Inflammatory macrophage (primary cell): ENCODE measurements at places on chromosomes 3 and 15.

DNA sequence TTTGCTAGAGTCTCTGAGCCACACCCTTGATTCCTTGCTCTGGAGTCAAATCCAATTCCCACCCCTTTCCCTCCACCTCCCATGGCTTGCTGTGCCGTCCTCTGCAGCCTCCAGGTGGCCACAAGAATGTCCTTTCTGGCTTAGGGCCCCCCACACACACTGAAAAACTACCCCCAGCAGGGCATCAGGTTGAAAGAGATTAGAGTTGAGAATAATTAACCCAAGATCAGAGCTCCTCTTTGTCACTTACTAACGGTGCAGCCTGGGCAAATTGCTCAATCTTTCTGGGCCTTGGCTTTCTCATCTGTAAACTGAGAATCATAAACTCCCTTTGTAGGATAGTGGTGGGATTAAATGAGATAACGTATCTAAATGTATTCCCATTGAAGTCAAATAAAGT lies 78.5 kb downstream of the MRPL46 start:
- no peak for DNase-seq

GRCh38 chr3:26018889-26019288 lies 229.0 kb downstream of the OXSM start:
- no peak for DNase-seq

DNA sequence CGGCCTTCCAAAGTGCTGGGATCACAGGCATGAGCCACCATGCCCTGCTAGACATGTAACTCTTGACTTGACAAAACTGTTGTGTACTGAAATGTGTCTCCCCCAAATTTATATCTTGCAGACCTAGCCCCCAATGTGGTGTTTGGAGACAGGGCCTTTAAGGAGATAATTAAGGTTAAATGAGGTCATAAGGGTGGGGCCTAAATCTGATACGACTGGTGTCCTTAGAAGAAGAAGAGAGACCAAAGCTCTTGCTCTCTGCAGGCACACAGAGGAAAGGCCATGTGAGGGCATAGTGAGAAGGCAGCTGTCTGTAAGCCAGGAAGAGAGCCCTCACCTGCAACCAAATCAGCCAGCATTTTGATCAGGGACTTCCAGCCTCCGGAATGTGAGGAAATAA lies 361.3 kb downstream of the SV2B start:
- no peak for DNase-seq

DNA sequence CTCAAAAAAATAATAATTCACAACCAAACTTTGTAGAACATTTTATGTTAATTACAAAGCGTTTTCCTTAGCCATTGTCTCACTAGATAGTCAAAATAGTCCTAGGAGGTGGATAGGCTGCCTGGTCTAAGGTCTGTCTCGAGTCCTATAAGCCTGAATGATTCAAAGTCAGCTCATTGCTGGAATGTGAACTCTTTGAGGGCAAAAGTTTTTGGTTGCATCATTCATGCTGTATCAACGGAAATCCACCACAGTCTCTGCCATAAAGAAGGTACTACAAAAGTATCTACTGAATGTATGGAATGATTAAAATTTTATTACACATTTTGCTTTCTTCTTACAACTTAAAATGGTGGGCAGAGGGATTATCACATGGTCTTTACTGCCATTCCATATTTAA lies 387.3 kb upstream of the RARB start:
- no peak for DNase-seq

GRCh38 chr3:63709576-63709975 lies 57.1 kb downstream of the SNTN start:
- no peak for DNase-seq

DNA sequence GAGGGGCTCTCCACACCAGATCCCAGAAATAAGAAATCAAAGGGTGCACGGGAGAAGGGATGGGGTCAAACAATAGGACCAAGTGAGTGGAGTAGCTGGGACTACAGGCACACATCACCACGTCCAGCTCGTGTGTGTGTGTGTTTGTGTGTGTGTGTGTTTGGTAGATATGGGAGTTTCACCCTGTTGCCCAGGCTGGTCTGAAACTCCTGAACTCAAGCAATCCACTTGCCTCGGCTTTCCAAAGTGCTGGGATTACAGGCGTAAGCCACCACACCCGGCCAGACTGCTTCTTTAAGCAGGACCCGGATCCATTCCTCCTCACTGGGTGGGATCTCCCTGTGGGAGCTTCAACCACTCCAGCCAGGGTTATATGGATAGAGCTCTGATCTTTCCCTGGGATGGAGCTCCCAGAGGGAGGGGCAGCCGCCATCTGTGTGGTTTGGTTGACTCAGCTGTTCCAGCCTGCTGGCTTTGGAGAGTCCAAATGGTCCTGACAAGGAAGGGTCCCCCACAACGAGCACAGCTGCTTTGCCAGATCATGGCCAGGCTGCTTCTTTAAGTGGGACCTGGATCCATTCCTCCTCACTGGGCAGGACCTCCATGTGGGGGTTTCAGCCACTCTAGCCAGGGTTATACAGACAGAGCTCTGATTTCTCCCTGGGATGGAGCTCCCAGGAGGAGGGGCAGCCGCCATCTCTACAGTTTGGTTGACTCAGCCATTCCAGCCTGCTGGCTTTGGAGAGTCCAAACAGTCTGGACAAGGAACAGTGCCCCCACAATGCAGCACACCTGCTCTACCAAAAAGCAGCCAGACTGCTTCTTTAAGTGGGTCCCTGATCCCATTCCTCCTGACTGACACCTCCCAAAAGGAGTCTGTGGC lies 9.1 kb upstream of the AVEN start:
- no peak for DNase-seq

GRCh38 chr15:83695901-83696425 lies 42.0 kb downstream of the ADAMTSL3 start:
- DNase-seq = no peak

- no peak for DNase-seq
Measured at GRCh38 chr3:65305836-65306235, 618.0 kb upstream of the ADAMTS9 start.

- no peak for DNase-seq
Measured at GRCh38 chr3:194941956-194942511, 256.4 kb downstream of the FAM43A start.

DNA sequence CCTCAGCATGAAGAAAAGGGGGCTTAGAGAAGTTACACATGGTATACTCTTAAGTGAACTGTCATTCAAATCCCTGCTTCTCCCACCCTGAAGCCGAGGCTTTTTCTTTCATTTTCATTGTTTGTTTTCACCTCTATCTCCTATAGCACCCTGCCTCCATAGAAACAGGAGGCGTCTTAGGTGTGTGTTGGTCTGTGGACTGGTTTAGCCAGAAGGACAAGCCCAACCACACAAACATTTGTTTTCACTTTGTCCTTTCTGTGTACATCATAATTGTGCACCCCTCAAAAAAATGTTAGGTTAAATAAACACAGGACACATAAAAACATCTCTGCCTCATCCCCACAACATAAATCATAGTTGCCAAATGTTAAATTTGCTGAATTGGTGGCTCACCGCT lies 73.3 kb upstream of the UBE2E2 start:
- no peak for DNase-seq

DNA sequence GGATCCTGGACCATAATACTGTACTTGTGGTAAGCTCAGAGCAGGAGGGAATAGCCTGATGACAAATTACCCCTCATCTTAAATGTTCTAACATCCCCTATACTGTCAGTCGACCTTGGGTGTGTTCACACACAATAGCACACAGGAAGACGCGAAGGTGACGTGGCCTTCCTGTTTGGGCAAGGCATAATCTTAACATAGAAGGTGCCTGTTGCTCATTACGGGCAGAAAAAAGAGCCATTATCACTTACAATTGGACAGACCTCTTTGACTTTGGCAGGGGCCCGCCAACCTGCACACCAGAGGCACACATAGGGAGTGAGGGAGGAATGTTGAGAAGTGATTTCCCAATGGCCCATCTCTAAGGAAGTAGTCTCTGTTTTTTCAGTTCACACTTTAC lies 144.2 kb downstream of the ANO10 start:
- no peak for DNase-seq

GRCh38 chr3:178385280-178385952 lies 150.8 kb upstream of the KCNMB2 start:
- peak; percentile 47 for DNase-seq

- peak; percentile 19 for DNase-seq
Measured at GRCh38 chr3:153513236-153513635, 351.2 kb downstream of the RAP2B start.

DNA sequence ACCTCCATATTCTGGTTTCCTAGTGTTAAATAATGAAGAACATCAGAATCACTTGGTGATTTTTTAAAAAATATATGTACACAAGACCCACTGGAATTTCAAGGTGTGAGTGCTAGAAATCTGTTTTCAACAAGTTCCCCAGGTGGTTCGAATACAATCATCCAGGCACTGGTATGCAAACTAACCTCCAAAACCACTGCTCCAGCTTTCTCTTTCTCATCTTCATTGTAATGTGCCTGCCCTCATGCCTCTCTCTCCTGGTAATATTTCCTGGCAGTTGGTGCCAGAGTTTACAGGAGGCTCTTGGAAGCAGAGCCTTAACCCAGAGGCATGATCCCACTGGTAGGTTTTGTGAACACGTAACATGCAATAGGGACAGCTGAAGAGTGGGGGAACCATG lies 163.1 kb upstream of the MANF start:
- no peak for DNase-seq

- DNase-seq = no peak
Measured at GRCh38 chr3:23916152-23916885, 471 bp downstream of the NKIRAS1 start.

GRCh38 chr15:52668133-52668532 lies 11.1 kb downstream of the ATOSA start:
- no peak for DNase-seq

DNA sequence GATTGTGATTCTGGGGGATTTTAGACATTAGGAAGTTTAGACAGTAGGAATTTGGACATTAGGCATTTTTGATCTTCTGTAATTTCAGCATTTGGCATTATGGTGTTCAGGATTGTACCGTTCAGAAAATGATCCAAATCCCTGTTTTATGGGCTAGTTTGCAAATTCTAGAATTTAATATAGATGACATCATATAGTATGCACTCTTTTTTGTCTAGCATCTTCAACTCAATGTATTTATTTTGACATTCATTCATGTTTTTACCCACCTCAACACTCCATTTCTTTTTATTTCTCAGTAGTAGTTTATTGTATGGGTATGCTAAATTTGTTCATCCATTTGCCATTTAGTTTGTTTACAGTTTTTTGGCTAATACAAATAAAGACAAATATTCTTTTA lies 105.3 kb upstream of the ZPLD1 start:
- DNase-seq = no peak

GRCh38 chr15:60343221-60343970 lies 54.4 kb downstream of the ANXA2 start:
- DNase-seq = peak; percentile 35

DNA sequence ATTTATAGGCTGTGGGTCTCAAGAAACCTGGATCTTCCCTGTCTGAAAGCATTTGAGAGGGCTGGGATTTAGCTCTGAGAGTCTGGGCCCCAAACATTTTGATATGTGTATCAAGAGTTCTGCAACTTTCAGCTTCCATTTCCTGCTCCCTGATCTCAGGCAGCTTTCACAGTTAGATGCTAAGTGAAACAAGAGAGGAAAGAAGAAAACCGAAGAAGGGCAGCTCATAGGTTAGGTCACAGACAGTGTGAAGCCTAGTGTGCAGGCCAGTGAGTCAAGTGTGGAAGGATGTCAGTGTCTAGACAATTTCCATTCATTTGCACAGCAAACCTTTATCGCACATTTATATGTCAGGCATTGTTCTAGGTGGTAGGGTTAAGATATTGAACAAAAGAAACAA lies 173.6 kb upstream of the PROK2 start:
- no peak for DNase-seq

- DNase-seq = no peak
Measured at GRCh38 chr3:27193056-27193455, 176.1 kb downstream of the NEK10 start.

GRCh38 chr3:69300296-69300695 lies 85.6 kb downstream of the FRMD4B start:
- DNase-seq = no peak

DNA sequence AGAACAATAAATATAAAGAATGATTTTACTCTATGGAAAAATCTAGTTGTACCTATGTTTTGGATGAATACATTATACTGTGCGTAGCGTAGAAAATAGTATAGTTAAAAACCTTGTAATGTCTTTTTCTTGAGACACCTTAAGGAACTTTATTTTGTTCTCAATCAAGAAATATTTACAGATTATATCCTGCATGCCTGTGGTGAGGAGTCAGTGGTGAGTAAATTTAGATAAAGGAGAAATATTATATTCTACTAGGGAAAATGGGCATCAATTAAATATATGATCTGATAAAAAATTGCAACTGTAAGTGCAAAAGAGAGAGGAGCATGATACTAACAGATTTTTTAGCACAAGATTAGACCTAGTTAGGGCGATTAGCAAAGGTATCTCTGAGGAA lies 157.7 kb downstream of the RBMS3 start:
- no peak for DNase-seq

- no peak for DNase-seq
Measured at GRCh38 chr3:72445827-72446217, 402.4 kb downstream of the SHQ1 start.

DNA sequence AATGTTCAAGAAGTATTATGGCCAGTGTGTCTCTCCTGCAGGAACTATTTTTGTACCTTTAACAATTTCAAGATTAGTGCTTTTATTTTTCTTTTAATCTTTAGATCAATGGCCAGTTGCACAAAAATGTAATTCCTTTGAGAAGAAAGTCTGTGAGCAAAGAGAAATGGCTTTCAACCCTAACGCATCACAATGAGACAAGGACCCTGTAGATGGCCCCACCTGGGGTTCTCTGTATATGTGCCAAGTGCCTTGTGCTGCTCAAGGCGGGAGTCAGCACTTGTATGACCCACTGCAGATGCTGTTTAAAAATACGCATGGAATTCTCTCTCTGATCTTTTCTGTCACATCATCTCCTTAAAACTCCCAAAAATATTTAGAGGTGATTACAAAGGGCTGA lies 453.4 kb downstream of the OCA2 start:
- no peak for DNase-seq

GRCh38 chr3:132145833-132146232 lies 111.0 kb upstream of the CPNE4 start:
- DNase-seq = no peak

DNA sequence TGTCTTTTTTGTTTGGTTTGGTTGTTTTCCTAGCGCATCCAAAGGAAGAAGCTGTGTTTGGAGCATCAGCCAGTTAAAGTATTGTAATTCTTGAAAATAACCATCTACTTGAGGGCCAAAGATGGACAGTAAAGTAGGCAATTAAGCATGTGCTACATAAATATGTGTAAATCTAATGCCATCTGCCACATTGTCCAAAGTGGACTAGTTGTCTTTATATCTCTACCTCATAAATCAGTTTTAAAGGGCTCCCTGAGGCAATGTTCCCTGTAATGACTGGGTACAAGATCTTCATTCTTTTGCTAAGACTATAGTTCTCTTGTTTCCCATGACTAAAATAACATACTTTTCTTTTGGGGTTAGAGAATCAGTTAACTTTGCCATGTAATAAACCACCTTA lies 460.0 kb upstream of the RARB start:
- DNase-seq = no peak

- no peak for DNase-seq
Measured at GRCh38 chr3:194244167-194244566, 107.0 kb downstream of the CPN2 start.

GRCh38 chr3:168314166-168314565 lies 218.4 kb upstream of the GOLIM4 start:
- no peak for DNase-seq
